ENCODE measurements at places on chromosomes 12 and 14.

- no peak for DNase-seq
Observed at GRCh38 chr12:104708891-104709290, 249.2 kb downstream of the SLC41A2 start.

GRCh38 chr14:91078095-91078737, 17.8 kb upstream of the RPS6KA5 start:
- no peak for DNase-seq

GRCh38 chr14:71764701-71765382, 167.4 kb upstream of the RGS6 start:
- no peak for DNase-seq

- no peak for DNase-seq
Observed at GRCh38 chr12:89354612-89355067, 2.3 kb upstream of the DUSP6 start.

All from HT1080 (cell line).